ENCODE measurements at places on chromosomes 16 and 17.

- no peak for DNase-seq
Observed at GRCh38 chr17:82452162-82452561, 1.6 kb upstream of the CYBC1 start.

DNA sequence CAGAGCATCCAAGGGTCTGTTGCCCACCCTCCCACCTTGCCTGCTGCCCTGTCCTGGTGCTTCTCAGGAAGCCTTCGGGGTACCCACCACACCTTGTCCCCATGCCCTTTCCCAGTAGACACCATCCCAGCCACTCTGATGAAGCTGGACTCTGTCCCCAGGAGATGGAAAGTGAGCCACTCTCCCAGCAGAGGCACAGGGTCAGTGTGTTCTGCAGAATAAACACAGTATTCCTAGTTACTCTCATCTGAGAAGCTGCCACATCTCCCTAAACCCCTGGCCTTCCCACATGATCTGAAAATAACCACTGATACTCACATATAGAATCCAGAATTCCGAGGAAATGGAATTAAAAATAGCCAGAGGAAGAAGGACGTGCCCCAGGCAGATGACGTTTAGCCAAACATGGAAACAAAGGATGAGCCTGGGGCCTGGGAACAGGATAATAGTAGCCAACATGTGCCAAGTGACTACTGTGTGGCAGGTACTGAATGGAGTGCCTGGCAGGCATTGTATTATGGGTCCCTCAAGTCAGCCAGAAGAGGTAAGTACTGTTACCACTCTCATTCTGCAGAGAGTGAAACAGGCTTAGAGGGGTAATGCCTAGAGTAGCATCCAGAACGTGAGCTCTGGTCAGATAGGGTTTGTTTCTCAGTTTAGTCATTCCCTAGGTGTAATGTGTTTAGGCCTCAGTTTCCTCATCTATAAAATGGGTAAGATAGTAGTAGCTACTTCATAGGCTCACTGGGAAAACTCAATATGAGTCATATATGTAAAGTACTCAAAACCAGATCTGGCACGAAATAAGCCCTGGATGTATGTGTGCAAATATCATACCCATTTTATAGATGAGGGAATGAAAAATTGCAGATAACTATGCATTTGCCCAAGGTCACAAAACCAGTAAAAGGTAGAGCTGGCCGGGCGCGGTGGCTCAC is 20.8 kb upstream of the PEMT start:
- DNase-seq: no peak

- no peak for DNase-seq
Observed at GRCh38 chr17:57606111-57606875, 138.8 kb downstream of the CCDC182 start.

DNA sequence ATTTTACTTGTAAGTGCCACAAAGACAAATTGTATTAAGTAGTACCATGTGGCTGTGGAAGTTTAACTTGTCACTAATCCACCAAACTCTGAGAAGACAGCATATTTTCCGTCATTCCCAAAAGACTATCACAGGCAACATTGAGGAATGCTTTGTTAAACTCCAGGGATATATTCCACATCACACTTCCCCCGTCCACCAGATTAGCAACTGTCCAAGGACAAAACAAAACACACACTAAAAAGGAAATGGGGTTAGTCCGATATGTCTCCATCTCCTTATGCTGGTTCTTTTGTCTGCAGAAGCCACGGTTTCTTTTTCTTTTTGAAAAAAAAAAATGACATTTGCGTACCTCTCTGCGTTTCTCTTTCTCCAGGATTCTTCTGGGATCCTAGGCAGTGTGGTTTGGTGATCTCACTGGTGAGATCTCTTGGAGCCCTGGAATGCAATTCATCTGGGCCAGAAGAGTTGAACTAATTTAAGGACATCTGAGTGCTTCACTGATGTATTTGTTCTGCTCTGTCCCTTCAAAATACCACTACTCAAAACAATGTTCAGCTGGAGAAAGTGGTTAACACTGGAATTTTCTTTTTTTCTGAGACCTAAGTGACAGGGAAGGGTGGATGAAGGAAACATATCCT is 40.6 kb downstream of the PRKCB start:
- no peak for DNase-seq

DNA sequence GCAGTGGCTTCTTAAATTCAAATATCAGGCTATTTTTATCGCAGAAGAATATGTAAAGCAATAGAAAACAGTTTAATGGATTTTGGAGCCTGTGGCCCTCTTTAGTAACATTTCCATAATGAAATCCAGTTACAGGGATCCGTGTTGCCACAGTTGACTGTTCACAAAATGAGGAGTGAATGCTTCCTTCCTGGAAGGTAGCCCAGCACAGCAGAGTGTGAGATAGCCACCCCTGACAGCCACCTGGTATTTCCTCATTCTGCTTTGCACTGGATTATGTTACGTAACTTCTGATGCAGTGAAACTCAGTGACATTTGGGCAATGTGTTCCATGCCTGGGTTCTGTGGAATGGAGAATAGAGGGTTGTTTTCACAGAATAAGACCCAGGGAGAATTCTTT is 517.2 kb downstream of the RBFOX1 start:
- DNase-seq: no peak

- DNase-seq: no peak
Observed at GRCh38 chr17:57356719-57357391, 100.5 kb downstream of the MSI2 start.

DNA sequence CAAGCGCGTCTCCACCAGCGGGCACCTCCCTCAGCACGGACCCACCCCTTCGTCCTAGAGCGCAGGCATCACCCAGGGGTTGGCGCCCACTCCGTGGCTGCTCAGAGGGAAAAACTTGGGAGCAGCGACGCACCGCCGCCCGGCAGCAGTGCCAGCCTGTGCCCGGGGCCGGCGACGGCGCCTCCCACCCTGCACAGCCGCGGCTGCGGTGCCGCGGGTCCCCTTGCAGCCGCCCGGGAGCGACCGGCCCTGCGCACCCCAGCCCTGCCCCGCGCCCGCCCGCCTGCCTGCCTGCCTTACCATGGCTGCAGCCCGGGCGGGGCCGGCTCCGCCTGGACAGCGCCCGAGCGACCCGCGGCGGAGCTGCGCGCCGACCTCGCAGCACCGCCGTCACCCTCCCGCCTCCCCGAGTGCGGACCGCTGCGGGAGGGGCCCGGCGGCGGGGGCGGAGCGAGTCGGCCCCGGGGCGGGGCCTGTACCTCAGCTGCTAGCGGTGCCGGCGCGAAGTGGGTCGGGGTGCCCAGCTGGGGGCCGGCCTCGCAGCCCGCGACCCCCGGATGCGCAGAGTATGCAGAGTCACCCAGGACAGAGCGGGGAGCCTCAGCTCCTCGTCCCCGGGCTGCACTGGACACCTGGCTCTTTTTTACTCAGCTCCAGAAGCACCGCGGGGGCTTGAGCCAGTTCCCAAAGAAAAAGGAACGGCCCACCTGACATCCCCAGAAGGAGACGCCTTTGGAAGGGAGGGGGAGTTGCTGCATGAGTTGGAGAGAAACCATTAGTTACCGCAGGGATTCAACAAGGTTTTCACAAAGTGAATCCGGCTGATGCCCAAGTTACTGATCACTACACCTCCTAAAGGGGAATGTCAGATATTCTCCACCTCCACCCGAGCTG is 17.5 kb upstream of the MTMR4 start:
- DNase-seq: peak; percentile 70

DNA sequence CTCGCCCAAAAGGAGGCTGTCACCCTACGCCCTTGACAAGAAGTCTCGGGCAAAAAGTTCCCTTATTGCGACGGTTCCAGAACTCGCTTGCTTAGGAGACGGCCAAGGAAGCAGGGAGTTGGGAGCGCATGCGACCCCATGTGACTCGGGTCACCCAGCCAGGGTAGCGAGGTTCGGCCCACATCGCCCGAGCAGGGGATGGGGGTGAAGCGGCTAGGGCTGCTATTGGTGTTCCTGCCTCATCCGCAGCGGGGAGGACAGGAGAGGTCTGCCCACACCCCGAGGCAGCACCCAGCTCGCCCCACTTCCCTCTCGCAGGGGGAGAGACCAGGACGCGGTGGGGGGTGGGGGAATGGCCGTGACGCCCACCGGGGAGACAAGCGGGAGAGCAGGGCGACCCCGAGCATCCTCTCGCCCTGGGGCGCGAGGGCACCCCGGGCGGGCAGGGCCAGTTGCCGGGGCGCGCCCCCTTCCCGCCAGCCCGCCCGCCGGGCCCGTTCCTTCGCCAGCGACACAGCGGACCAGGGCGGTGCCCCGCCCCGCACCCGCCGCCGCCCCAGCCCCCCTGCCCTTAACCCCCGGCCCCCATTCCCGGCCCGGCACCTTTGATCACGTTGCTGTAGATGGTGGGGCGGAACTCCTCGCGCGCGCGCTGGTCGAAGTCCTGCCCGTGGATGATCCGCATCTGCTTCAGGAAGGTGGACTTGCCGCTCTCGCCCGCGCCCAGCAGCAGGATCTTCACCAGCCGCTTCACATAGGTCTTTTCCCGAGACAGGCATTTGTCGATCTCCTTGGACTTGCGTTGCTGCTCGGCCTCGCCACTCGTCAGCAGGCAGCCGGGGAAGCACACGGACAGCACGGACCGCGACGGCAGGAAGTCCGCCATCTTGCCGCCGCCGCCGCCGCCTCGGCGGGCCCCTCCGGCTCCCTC is 567 bp downstream of the GNA13 start:
- peak; percentile 63 for DNase-seq

DNA sequence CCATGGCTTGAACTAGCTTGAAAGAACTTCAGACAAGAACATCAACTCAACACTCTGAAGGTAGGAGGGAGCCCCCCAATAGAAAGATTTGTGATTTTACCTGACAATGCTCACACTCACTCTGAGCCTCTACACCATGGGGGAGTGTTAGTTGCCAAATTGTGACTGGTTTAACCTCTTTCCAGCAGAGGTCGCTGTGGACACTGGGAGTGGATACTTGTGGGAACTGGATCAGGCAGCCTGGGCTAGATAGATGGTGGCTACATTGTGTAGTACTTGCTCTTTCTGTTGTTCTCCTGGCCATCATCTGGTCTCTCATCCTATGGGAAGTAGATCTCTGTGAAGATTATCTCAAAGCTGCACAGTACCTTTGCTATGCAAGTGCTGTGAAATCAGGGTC is 2.9 kb downstream of the SMPD3 start:
- peak; percentile 52 for DNase-seq

DNA sequence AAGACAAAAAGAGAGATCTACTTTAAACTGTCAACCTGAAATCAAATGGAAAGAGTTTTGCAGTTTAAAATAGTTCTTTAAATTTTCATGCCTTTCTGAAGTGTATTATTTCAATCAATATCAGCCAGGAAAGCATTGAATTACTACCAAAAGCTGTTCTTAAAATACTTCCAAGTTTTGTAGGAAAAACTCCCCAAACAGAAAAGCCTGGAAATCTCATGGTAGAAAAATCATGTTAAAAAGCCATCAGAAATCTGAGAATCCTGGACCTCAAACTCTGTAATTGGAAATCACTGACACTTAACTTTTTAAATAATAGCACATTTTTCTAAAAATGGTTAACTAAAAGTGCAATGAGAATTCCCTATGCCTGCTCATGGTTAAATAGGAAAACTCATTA is 63.3 kb upstream of the CNTNAP4 start:
- DNase-seq: no peak

GRCh38 chr17:199191-199604 is 17.7 kb upstream of the DOC2B start:
- no peak for DNase-seq

GRCh38 chr17:1905190-1905913 is 75.5 kb downstream of the RPA1 start:
- DNase-seq: no peak

DNA sequence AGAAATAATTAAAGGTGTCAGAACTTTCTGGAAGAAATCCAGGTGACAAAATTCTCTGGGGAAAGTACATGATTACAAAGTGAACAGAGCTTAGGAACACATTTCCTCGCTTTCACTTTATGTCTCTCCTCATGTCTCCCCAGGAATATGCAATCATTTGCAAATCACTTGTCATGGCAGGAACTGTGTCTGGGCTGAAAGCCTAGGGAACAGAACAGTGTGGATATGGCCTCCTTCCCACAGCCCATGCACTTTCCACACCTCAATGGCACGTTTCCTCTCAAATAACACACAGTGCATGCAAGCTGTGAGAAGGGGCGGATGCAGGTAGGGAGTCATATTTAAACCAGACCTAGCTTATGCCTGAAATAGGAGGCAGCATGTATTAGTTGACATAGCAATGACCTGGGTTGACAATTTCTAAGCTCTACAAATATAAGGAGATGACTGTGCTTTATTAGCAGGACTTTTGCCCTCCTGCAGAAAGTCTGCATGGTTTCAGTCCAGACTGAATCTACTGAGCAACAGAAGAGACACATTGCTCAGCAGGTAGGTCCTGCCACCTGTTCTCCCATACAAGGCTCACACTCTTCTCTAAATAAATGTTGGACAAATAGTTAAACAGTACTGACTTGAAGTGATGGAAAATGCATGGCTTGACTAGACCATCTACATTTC is 236.0 kb upstream of the ELAC2 start:
- no peak for DNase-seq

DNA sequence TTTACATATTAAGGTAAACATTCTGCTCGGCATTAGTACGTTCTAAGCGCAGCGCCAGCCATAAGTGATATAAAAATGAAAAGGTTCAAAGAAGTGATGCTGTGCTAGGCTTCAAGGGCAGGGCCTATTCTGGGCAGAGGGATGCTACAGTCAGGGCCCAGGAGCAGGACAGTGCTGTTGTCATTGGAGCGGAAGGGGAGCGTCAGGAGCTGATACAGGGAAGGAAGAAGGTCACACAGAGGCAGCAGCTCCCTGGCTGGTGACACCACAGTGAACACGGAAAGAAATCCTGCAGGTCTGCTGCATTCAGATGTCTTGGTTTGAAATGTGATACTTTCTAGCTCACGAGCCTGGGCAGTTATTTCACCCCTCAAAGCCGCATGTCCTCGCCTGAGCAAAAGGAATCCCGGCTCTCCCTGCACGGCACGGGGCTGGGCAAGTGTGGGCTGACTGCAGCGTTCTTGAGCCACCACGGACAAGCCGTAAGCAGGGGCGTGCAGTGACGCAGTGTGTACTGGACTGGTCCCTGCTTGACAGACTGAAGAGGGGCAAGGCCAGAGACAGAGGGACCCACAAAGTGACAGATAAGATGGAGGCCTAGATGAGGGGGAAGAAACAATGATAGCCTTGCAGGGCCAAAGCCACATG is 41.1 kb downstream of the ZCCHC14 start:
- no peak for DNase-seq

DNA sequence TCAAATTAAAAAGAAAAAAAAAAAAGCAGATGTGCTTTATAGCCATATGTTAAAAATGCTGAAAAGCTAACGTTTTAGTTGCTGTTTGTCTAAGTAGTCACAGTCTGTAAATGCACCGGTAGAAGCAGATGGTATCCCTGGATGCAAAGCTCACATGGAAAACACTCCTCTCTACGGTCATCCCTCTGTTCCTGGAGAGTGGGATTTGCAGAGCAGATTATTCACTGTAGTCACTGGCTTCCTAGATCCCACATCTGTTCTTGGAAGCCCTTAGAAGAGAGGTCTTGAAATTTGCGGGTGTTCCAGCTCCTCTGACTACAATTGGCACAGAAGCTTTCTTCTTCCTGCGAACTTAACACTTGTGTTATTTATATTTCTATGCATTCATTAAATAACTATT is 186.6 kb downstream of the PMP22 start:
- DNase-seq: no peak

Data from T-helper 2 cell treated with Interferon-gamma antibody and Interleukin-4, amounts not matched to agents 5 μg/mL and 100 μg/mL, for 36 hours (primary cell).